ENCODE measurements at places on chromosomes 6 and 20. TPM values are rescaled to one million over a fixed set of nuclear protein-coding genes. Genes with fewer than 3 reads are reported as not detected.

- no peaks in the 10 kb centered on the region for H3K36me3 ChIP-seq
- H3K4me1 ChIP-seq, result no peaks in the 10 kb centered on the region
- DNase-seq, result no peak
Measured at GRCh38 chr6:47420394-47421371, 56.9 kb upstream of the CD2AP start.

Gene FAM184A
- total RNA-seq, result 19.5 TPM

GRCh38 chr6:83633609-83634008, 75.3 kb downstream of the SNAP91 start:
- no peaks in the 10 kb centered on the region for H3K36me3 ChIP-seq
- H3K27me3 ChIP-seq, result no peaks in the 10 kb centered on the region
- H3K4me3 ChIP-seq, result no peak overlapping the region
- no peaks in the 10 kb centered on the region for H3K4me1 ChIP-seq

Gene HNF4A
- not detected for total RNA-seq

Gene KIAA0408
- 1.3 TPM for total RNA-seq

GRCh38 chr6:43247114-43247999, 4.1 kb downstream of the TTBK1 start:
- H3K4me1 ChIP-seq, result peaks cover 12% of the 10 kb centered on the region
- peak overlapping the region; percentile 23 for H3K4me3 ChIP-seq
- H3K27me3 ChIP-seq, result peaks cover 3% of the 10 kb centered on the region
- peak; percentile 76 for DNase-seq
- no peak overlapping the region for H3K27ac ChIP-seq
- H3K36me3 ChIP-seq, result no peaks in the 10 kb centered on the region

- H3K36me3 ChIP-seq, result no peaks in the 10 kb centered on the region
- DNase-seq, result no peak
- H3K4me3 ChIP-seq, result no peak overlapping the region
- H3K27ac ChIP-seq, result no peak overlapping the region
- no peaks in the 10 kb centered on the region for H3K27me3 ChIP-seq
- no peaks in the 10 kb centered on the region for H3K4me1 ChIP-seq
Measured at GRCh38 chr6:138211048-138211581, 7.2 kb downstream of the PBOV1 start.

DNA sequence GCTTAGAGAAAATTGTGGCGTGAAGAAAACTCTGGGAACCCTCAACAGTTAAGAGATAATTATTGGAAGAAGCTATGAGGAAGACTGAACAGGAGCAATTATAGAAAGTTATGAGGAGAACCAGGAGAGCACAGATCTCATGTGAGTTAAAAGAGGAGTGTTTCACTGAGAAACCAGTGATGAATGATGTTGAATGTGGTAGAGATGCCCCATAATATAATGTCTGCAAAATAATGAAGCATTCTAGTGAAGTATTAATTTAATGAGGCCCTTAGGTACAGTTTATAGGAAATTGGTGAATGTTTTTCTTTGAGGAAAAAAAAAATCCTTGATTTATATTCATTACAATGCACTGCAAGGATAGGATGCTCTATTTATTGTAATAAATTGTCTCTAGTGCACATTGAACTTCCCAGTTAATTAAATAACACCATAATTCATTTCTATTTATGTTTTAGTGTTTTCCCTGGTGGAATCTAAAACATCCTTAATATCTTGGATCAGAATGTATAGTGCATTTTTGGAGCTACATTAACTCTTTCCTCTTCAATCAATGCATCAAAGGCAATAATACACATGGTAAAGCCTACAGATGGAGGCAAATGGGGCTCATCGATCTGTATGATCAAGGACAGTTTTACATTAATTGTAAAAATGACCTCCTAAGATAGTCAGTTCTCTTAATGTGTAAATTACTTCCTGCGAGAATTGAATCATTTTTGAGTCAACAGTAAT, 91.4 kb upstream of the EYS start:
- no peak overlapping the region for H3K27ac ChIP-seq
- H3K4me1 ChIP-seq, result no peaks in the 10 kb centered on the region
- no peaks in the 10 kb centered on the region for H3K27me3 ChIP-seq
- H3K4me3 ChIP-seq, result no peak overlapping the region
- no peak for DNase-seq

DNA sequence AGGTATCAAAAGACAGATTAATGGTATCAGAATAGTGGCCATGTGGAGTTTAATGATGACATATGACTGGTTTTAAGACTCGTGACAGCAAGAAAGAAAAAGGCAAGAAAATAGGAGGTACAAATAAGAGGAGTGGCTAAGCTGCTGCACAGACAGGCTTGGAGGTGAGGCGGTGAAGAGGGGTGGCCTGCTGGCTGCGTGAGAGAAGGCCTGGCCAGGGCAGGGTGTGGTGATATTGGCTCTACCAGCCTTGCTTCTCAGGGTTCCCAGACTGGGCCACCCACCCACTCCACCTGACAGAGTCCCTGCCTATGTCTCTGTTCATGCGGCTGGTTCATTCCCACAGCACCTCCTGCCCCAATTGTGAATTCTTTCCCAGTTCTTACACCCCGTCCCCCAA, 106.7 kb downstream of the FOXC1 start:
- no peaks in the 10 kb centered on the region for H3K27me3 ChIP-seq
- no peaks in the 10 kb centered on the region for H3K36me3 ChIP-seq
- no peak overlapping the region for H3K4me3 ChIP-seq
- no peak overlapping the region for H3K27ac ChIP-seq
- peaks cover 7% of the 10 kb centered on the region for H3K4me1 ChIP-seq
- DNase-seq, result no peak

GRCh38 chr6:1679031-1679687, 69.4 kb downstream of the FOXC1 start:
- H3K27ac ChIP-seq, result no peak overlapping the region
- no peaks in the 10 kb centered on the region for H3K36me3 ChIP-seq
- H3K4me3 ChIP-seq, result no peak overlapping the region
- no peaks in the 10 kb centered on the region for H3K4me1 ChIP-seq

GRCh38 chr6:39803872-39804271, 11.7 kb downstream of the DAAM2 start:
- H3K27ac ChIP-seq, result no peak overlapping the region
- peaks cover 12% of the 10 kb centered on the region for H3K4me1 ChIP-seq
- no peak for DNase-seq
- H3K4me3 ChIP-seq, result no peak overlapping the region
- H3K36me3 ChIP-seq, result no peaks in the 10 kb centered on the region

GRCh38 chr6:156774863-156775405, 2.2 kb upstream of the ARID1B start:
- no peak overlapping the region for H3K4me3 ChIP-seq
- H3K4me1 ChIP-seq, result peaks cover 15% of the 10 kb centered on the region
- H3K27me3 ChIP-seq, result no peaks in the 10 kb centered on the region
- no peaks in the 10 kb centered on the region for H3K36me3 ChIP-seq
- H3K27ac ChIP-seq, result peak overlapping the region; percentile 21

DNA sequence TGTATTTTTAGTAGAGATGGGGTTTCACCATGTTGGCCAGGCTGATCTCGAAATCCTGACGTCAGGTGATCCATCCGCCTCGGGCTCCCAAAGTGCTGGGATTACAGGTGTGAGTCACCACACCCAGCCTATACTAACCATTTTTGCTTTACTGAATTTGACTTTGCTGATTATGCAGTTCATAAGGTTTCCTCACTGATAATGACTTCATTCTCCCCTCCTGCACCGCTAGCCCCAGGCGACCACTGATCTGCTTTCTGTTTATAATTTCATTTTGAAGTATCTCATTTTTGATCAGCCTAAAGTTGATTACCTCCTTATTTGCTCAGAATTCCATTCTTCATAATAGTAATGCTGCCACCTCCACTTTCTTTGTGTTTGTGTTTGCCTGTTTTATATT, 48.7 kb upstream of the FAM83D start:
- no peaks in the 10 kb centered on the region for H3K36me3 ChIP-seq
- H3K27me3 ChIP-seq, result no peaks in the 10 kb centered on the region
- no peak overlapping the region for H3K4me3 ChIP-seq
- no peaks in the 10 kb centered on the region for H3K4me1 ChIP-seq

DNA sequence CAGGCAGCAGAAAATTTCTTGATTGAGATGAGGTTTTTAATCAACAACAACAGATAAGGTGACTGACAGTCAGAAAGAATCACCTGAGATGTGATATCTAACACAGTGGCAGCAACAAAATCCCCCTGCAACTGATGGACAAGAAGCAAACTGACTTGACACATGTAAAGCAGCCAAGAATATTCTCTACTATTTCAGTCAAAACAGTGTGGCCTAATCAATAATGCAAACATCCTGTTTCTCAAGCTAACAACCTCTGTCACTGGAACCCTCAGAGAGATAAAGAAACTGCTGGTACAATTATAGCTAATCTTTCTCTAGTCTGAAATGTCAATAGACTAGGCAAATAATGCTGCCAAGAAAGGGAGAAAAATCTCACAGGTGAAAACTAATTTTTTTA, 4.6 kb upstream of the CGA start:
- no peaks in the 10 kb centered on the region for H3K36me3 ChIP-seq
- H3K27ac ChIP-seq, result no peak overlapping the region
- no peak for DNase-seq
- H3K4me1 ChIP-seq, result no peaks in the 10 kb centered on the region
- H3K27me3 ChIP-seq, result no peaks in the 10 kb centered on the region
- H3K4me3 ChIP-seq, result no peak overlapping the region

GRCh38 chr6:129874837-129875236, 13.7 kb upstream of the TMEM244 start:
- DNase-seq, result no peak
- no peaks in the 10 kb centered on the region for H3K27me3 ChIP-seq
- no peak overlapping the region for H3K4me3 ChIP-seq
- no peak overlapping the region for H3K27ac ChIP-seq
- H3K4me1 ChIP-seq, result no peaks in the 10 kb centered on the region
- H3K36me3 ChIP-seq, result no peaks in the 10 kb centered on the region

Gene SALL4
- 7.7 TPM for total RNA-seq

GRCh38 chr20:4513720-4514119, 208.0 kb upstream of the PRND start:
- no peak for DNase-seq
- H3K27me3 ChIP-seq, result no peaks in the 10 kb centered on the region
- no peak overlapping the region for H3K4me3 ChIP-seq
- no peak overlapping the region for H3K27ac ChIP-seq
- H3K4me1 ChIP-seq, result no peaks in the 10 kb centered on the region
- H3K36me3 ChIP-seq, result no peaks in the 10 kb centered on the region

Gene SLC17A2
- not detected for total RNA-seq

- no peak for DNase-seq
- no peak overlapping the region for H3K4me3 ChIP-seq
- no peaks in the 10 kb centered on the region for H3K36me3 ChIP-seq
- H3K27me3 ChIP-seq, result no peaks in the 10 kb centered on the region
- no peak overlapping the region for H3K27ac ChIP-seq
Measured at GRCh38 chr6:133957780-133958242, 4.8 kb downstream of the TBPL1 start.

DNA sequence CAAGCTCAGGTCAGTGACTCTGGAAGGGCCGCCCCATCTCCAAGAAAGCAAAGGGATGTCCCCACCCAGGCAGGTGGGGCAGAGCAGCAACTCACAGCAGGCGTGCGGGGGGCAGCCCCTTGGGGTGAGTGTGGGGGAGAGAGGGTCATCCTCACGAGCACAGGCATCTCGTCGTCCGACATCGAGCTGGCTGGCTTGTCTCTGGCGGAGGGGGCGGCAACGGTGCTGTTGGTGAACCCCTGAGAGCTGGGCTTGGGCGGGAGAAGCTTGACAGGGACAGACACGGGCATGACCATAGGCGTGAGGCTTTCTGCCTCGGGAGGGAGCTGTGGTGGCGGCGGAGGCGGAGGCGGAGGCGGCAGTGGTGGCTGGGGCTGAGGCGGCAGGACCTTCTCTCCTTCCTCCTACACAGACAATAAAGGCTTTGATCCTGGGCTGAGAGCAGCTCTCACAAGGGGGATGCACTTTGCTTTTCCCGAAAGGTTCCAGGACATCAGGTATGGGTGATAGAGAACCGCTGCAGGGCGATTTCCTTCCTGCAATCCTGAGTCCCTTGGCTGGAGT, 45.6 kb upstream of the MRPS10 start:
- no peak overlapping the region for H3K4me3 ChIP-seq
- DNase-seq, result no peak
- no peak overlapping the region for H3K27ac ChIP-seq
- H3K36me3 ChIP-seq, result no peaks in the 10 kb centered on the region
- H3K4me1 ChIP-seq, result peaks cover 12% of the 10 kb centered on the region

GRCh38 chr6:90516074-90516660, 70.7 kb downstream of the MAP3K7 start:
- peaks cover 7% of the 10 kb centered on the region for H3K36me3 ChIP-seq
- H3K4me1 ChIP-seq, result no peaks in the 10 kb centered on the region
- H3K4me3 ChIP-seq, result no peak overlapping the region
- H3K27me3 ChIP-seq, result no peaks in the 10 kb centered on the region
- no peak overlapping the region for H3K27ac ChIP-seq

DNA sequence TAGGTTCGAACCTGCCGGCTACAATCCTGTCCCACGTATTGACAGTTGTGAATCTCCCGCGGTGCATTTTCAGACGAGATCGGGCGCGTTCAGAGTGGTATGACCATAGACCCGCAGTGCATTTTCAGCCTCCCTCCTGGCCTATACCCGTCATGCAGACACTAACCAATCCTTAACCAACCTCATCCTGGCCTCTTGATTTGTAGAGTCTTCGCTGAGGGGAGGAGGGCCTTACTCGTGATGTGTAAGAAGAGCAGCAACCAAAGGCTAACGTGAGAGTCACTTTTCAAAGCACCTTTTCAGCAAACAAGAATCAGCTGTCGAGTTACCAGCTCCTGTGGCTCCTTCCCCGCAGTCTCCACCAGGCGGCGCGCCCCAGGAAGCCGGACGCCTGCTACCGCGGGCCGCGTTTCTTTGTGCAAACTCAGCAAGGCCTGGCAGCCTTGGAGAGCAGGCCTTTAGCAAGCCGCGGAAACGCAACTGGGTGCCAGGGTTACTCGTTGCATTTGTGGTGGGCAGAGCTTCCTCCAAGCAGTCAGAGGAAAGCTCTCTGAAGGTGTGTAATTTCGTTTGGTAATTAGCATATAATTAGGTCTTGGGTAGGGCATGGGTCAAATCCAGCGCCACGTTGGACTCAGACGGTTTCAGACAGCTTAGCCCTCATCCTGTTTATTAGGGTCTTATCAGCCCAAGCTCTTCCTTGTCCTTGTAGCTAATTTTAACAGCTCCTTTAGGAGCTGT, 139.8 kb downstream of the OR2B2 start:
- peak; percentile 90 for DNase-seq
- H3K27ac ChIP-seq, result no peak overlapping the region
- no peaks in the 10 kb centered on the region for H3K27me3 ChIP-seq
- H3K4me1 ChIP-seq, result peaks cover 8% of the 10 kb centered on the region
- no peak overlapping the region for H3K4me3 ChIP-seq

Gene HMGCLL1
- total RNA-seq, result 1.0 TPM

DNA sequence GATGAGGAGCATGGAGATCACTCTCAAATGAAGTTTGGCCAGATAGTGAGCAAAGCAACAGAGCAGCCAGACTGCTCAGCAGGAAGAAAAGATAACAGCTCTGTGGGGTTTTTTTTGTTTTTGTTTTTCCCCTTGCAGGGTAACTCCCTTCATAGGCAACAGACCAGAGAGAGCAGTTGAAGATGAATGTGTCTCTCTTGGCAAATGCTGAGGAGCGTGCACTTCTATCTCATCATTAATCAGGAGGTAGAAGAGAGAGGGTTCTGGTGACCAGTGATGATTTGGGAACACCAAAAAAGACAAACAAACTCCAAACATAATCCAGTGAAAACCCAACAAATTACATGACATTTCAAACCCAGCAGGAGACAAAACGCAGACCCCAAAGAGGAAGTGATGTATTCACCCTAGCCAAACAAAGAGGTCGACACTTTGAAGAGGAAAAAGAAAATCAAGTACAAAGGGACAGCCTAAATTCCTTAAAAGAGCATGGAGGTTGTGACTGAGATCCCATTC, 66.2 kb upstream of the RREB1 start:
- H3K27me3 ChIP-seq, result no peaks in the 10 kb centered on the region
- H3K27ac ChIP-seq, result no peak overlapping the region
- no peaks in the 10 kb centered on the region for H3K36me3 ChIP-seq
- H3K4me1 ChIP-seq, result no peaks in the 10 kb centered on the region
- no peak overlapping the region for H3K4me3 ChIP-seq
